ENCODE measurements at places on chromosomes 2 and 18.

- no peak for DNase-seq
Measured at GRCh38 chr2:170695521-170696410, 19.4 kb upstream of the SP5 start.

- peak; percentile 8 for DNase-seq
Measured at GRCh38 chr2:221517696-221518151, 54.4 kb downstream of the EPHA4 start.

DNA sequence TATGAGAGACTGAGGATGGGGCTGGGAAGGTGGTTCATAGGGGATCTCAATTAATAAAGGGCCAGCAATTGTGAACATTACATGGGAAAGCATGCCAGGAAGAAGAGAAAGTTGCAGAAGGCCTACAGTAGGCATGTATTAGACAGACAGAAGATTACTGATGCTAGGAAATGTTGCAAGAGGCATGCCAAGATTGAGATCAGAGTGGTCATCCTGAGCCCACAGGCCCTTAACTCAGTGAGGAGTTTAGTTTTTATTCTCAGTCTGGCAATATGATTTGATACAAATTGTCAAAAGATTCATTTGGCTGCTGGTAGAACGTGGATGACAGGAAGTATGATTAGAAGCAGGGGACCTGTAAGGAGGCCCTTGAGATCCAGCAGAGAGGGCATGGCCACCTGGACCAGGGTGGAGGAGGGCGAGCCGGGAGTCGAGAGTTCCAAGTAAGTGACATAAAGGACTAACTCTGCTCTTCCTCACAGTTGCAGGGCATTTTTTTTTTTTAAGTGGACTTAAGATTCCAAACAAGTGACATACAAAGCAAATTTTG lies 54.9 kb downstream of the EPHA4 start:
- DNase-seq = no peak

- DNase-seq = no peak
Measured at GRCh38 chr2:174945601-174946260, 59.5 kb downstream of the CHN1 start.

GRCh38 chr2:19033240-19033639 lies 325.2 kb downstream of the OSR1 start:
- no peak for DNase-seq

GRCh38 chr2:27489118-27489497 lies 435 bp downstream of the IFT172 start:
- DNase-seq = no peak

- no peak for DNase-seq
Measured at GRCh38 chr2:143558665-143559064, 429.4 kb downstream of the ARHGAP15 start.

- DNase-seq = no peak
Measured at GRCh38 chr2:32739664-32740063, 111.8 kb downstream of the TTC27 start.

DNA sequence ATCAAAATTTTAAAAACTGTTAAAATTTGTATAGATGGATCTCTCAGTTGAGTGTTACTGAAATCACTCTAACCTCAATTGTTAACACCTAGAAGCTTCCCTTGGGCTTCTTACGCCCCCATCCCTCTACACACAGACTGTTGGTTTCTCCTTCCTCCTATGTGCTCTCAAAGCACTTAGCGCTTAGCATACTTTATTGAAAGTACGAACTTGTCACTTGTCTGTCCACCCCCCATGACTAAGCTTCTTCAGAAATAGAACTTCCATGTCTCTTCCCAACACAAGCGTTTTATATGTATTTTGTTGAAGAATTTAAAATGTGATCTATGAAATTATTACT lies 441 bp downstream of the MPHOSPH10 start:
- no peak for DNase-seq

GRCh38 chr2:240432820-240433801 lies 2.4 kb upstream of the GPC1 start:
- DNase-seq = no peak

DNA sequence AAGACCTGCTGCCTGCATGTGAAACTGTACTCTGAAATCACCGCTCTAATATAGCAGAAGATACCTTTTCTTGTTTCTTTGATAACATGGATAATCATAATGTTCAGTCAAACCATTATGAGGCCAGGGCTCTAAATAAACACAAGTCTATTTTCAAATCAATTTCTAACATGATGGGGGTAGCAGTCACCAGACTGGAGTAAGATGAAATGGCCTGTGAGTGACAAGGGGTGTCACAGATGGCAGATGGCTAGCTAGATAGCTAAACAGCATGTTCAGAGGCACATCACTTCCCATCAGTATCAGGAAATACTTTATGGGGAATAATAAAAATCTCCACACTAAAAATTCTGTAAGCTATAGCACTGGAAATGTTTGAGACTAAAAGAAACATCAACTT lies 14.0 kb downstream of the MBD2 start:
- no peak for DNase-seq

DNA sequence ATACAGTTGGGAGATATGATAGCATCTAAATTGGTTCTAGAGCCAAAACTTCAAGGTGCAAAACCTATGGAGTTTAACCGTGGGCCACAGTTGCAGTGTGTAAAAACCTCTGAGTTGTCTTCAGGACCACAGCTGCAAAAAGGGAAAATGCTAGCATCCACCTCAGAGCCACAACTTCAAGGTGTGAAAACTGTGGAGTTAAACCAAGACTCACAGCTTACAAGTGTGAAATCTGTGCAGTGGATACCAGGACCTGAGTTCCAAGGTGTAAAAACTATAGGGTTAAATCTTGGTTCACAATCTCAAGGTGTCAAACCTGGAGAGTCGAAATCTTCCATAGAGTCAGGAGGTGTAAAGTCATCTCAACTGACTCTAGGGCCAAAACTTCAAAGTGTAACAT lies 10.4 kb upstream of the ZNF512 start:
- DNase-seq = no peak

DNA sequence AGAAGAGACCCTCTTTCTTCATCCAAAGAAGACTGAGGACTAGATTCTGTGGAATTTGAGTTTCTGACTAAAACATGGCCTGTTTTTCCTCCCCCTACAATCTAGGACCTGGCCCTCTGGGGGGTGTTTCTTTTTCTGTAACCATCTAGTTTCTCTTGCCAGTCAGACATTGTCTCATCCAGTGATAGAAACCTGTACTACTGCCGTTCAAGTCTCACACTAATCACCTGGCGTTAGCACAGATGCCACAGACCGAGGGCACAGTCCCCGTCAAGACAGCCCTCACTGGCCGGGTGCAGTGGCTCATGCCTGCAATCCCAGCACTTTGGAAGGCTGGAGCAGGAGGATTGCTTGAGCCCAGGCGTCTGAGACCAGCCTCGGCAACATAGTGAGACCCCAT lies 126.9 kb upstream of the NDUFV2 start:
- no peak for DNase-seq

GRCh38 chr2:159009940-159010339 lies 41.5 kb downstream of the TANC1 start:
- no peak for DNase-seq

- no peak for DNase-seq
Measured at GRCh38 chr2:232741972-232742371, 34.4 kb downstream of the KCNJ13 start.

DNA sequence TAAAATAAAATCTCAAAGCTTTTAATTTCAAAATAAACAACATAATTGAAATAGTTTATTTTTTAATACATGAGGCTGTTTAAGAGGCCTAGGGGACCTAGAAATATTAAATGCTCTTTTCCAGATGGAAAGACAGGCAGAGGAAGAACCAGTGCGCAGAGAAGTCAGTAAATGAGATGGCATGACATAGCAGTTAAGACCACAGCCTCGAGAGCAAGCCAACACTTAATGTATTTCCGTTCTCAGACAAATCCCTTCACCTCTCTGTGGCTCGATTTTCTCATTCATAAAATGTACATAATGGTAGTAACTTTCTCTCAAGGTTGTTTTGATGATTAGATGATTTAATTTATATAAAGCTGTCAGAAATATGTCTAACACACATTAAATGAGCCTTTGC lies 405.1 kb upstream of the CWC22 start:
- DNase-seq = no peak

DNA sequence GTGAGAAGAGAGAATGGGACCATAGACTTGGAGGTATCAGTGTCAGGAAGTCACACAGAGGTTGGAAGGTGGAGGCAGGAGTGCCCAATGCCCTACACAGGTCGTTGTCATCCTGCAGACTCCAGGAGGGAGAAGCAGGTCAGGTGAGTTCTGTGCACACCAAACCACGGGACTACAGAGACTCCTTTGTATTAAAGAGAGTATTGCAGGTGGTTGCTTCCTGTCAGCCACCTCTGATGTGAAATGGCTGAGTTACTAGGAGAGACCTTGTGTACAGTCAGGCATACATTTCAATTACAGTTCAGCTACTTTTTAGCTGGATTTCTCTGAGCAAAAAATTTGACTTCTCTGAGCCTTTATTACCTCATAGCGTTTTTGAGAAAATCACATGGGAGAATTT lies 51.6 kb downstream of the SPP2 start:
- DNase-seq = no peak

DNA sequence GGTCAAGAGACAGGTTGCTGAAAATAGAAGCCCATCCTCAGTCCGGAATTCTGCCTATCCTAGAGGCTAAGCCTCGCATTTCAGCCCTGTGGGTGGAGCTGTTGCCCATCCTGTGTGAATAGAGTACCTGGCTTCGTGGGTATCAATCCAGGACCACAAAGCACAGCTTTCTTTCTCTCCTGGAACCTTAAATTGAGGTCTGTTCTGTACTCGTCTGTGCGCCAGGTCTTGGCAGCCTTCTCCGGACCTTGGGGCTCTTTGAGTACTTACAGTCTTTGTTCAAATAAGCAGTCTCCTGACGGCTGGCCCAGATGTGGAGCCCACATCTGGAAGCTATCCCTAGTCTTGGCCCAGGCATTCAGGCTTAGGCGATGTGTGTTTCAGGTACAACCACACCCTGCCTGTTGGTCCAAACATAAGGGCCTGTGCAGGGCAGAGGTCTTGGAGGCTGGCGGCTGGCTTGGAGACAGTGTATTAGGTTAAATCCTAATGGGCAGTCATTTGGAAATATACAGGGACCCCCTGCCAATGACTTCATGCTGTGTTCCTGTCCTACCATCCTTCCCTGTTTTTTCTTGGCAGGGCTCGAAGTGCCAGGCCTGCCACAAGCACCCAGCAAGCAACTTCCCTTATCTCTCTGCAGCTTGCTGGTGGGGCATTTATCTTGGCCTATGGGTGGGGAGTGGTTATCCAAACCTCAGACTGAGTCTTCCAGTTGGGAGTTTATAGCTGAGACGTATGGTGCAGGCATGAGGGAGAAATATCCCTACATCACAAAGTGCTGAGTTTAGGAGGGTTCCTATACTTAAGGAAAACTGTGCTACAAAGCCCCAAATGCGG lies 294.1 kb downstream of the BCL2 start:
- DNase-seq = no peak

All from activated naive CD4-positive, alpha-beta T cell (primary cell).